ENCODE measurements at places on chromosomes 1 and 21. TPM values are rescaled to one million over a fixed set of nuclear protein-coding genes. Genes with fewer than 3 reads are reported as not detected.

- no peak for DNase-seq
These were observed 84.6 kb downstream of the LRRIQ3 start for GRCh38 chr1:74113333-74113732.

DNA sequence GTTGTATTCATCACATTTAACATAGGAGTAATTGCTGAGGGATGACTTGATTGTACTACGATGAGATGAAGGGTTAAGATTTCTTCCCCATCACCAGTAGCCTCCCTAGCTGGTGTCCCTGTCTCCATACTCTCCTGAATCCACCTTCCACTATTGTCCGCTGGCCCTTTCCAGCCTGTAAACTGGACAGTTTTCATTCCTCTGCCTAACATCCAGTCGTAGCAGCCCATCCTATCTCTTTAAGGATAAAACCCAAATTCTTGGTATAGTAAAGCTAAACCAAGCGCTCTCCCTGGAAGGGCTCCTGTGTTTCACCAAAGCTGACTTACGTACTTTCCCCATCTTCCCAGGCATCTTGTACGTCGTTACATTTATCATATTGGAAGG lies 670 bp downstream of the COX20 start:
- peak; percentile 29 for DNase-seq

TSPAN1 gene
- 114 TPM for total RNA-seq

DNA sequence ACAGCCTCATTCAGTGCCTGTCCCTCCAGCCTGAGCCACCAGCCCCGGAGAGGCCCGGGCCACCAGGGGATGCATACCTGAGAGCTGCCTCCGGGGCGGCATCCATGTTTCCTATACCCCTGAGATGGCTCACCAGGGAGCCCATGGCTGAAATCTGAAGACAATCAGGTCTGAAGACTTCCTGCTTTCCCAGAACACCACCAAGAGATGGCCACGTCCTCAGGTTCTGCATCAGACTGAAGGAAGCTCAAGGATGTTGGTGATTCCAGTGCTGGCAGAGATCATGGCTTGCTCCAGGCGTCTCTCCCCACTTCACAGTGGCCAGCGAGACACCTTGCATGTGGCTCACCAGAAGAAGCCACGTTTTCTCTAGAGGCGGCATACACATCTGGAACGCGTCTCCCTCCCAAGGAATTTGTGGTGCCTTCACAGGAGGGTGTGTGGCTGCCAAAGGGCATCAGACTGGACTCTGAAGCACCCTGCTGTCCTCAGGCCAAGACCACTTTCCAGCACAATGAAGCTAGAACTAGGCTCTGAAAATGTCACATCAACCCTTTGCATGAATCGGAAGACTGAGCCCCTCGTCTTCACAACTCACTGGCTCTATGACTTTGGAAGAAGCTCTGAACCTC lies 170.7 kb upstream of the IRF2BP2 start:
- no peak for DNase-seq

DNA sequence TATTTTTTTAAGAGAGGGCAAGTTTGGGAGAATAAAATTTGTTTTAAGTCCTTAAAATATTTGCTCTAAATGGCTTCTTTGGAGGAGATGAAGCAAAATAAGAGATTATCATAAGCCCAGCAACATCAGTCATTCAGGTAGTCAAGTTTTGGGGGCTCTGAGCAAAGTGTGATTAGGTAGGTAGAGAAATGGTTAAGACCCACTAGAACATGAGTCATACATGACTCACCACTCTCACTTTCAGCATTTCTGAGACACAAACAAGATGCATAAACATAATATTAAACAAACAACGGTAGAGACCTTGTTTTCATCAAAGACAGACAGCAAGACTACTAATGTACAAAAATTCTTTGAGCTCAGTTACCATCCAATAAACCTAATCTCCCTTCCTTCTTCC lies 272.2 kb downstream of the LMO4 start:
- peak; percentile 53 for DNase-seq

GRCh38 chr1:41695118-41695745 lies 210.7 kb upstream of the EDN2 start:
- DNase-seq, result no peak

GRCh38 chr21:42739061-42739931 lies 85.9 kb downstream of the PDE9A start:
- no peak for DNase-seq

DNA sequence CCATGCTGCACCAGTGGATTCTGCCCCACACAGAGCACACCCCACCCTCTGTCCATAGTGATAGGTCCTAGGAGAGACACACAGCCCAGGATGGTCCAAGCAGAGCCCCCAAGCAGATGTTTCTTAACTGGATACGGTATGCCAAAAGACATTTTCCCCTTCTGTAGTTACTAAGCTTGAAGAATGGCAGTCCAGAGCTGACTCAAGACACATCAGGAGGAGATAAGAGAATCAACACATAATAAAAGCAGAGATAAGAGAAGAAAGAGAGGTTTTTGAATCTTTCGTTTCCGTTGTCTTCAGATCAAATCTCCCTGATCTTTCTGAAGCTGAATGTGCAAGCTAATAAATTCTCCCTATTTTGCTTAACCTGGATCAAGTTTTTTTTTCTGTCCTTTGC lies 21.8 kb upstream of the CASQ2 start:
- DNase-seq, result no peak

DNA sequence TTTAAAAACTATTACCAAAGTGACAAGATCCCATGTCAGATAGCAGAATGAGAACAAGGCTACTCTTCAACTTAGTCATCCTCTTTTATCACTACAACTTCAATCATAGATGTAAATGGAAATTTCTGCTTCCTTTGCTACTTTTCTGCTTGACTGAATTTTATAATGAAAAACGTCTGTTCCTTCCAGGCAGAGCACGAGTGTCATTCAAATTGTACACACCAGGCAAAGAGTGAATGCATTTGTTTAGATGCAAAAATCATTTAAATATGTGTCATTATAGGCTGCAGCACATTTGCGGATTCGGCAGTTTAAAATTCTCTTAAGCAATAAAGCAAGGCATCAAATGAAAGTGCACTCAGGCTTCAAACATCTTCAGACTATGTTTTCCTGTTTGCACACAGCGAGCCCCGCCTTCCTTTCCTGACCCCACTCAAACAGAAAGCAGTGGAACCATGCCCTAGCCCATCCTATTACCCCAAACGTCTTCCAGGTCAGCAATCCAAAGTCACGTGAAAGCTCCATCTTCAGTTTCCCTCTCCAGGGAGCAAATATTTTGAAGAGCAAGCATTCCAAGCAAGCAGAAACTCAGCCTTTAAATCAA lies 99.6 kb downstream of the APP start:
- peak; percentile 59 for DNase-seq

- no peak for DNase-seq
These were observed 559.5 kb upstream of the CHRM3 start for GRCh38 chr1:238826891-238827290.

MXRA8 gene
- total RNA-seq, result 24.7 TPM

DNA sequence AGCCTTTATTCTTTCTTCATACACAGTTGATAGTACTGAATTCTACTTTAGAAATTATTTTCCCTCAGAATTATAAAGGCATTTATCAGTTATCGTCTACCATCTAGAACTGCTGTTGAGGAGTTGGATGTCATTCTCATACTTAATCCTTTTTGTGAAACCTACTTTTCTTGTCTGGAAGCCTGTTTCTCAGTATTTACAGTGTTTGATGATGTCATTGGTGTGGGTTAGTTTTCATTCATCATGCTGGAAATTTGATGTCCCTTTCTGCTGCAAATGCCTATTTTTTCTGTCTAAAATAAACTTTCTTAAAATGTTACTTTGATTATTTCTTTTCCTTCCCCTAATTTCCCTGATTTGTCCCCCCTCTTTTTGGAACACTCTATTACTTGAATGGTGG lies 22.8 kb upstream of the ZNF281 start:
- DNase-seq, result no peak

E2F2 gene
- total RNA-seq, result 0.15 TPM

SKI gene
- total RNA-seq, result 34.8 TPM

GRCh38 chr1:116942344-116942743 lies 32.6 kb downstream of the PTGFRN start:
- DNase-seq, result no peak

DNA sequence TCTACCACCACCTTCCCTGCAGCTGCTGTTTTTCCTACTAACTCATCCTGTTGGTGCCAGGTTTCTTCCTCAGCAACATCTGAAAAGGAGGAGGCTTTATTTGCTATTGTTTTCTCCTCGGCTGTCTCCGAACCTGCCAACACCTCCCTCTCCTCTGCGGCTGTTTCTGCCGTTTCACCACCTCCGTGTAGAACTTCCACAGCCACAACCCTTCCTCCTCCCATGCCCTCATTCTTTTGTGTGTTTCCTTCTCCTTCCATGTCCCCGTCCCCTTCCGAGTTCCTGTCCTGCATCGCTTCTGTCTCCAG lies 59.0 kb upstream of the LRRC53 start:
- no peak for DNase-seq

VTCN1 gene
- 16.3 TPM for total RNA-seq

- DNase-seq, result peak; percentile 98
These were observed 4.1 kb downstream of the PYCR2 start for GRCh38 chr1:225919906-225920305.

GRCh38 chr21:44876849-44877575 lies 3.5 kb upstream of the PTTG1IP start:
- DNase-seq, result no peak

- no peak for DNase-seq
These were observed 60.5 kb upstream of the ANGPTL3 start for GRCh38 chr1:62536865-62537264.

- DNase-seq, result no peak
These were observed 19.6 kb upstream of the TARBP1 start for GRCh38 chr1:234498448-234499118.

GRCh38 chr1:153978274-153978909 lies 918 bp upstream of the JTB start:
- no peak for DNase-seq

ANGPTL1 gene
- total RNA-seq, result not detected

DNA sequence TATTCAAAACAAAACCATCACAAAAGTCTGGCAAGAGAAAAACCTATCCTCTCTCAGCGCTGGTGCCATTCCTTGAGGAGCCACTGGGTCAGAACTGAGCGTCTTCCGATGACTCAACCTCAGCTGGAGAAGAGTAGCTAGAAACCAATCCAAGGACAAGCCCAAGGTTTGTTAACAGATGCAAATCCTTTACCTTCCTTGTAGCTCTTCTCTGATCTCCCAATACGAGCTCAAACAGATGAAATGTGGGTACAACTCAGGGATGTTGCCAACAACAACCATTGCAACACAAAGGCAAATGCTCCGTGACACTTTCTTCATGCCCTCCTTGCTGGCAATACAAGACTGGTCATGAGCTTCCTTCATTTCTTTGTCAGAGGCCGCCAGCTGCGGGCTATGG lies 337.1 kb downstream of the SIPA1L2 start:
- DNase-seq, result no peak

- DNase-seq, result no peak
These were observed 37.6 kb downstream of the KIAA1614 start for GRCh38 chr1:180950321-180950720.

GRCh38 chr1:210527091-210527490 lies 198.4 kb downstream of the HHAT start:
- peak; percentile 44 for DNase-seq

GRCh38 chr1:101142244-101142643 lies 94.6 kb upstream of the S1PR1 start:
- DNase-seq, result no peak

CCDC181 gene
- 3.8 TPM for total RNA-seq

DNA sequence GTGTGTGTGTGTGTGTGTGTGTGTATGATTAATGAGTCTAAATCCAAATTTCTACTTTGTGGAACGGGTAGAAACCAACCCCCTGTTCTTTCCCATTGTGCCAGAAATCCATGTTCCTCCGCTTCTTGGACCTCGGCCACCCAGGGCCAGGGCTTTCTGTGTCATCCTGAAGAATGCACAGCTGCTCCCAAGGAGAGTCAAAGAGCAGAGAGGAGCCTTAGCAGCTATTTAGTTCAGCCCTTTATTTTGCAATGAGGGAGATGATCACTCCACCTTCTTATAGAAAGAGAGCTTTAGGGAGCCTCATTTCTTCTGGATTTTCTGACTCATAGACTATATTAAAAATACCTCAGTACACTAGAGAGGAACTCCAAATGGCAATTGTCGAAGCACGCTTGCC lies 489.3 kb upstream of the VAMP3 start:
- no peak for DNase-seq

DNA sequence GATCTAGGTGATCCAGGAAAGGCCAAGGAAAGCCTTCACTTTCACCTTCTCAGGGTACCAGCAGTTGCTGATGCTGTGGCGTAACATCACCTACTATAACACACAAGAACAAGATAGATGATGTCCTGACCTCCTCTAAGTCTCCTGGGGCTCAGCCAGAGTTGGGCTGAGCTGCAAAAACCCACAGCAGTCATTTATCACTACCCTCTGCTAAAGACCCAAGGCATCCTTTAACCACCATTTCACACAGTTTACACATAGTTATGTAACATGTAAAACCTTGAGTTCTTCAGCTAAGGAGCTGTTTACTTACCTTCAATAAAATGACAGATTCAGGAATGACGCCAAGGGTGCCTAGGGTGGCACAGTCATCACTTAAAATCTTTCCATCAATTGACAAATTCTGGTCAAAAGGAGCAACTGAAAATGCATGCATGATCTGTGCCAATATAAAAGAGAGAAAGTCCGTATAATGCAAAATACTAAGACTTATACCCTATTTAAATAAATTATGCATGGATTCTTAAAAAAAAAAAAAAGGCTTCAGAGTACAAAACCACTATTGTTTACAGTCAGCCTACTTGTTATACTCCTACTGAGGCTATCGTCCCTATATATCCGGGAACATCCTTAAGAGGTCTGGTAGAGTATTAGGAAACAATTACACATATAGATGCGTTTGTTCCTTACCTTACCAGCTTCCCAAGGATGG lies 20.7 kb upstream of the RAP1GAP start:
- DNase-seq, result no peak

GRCh38 chr1:6579374-6580118 lies at the start of gene ZBTB48:
TSS of gene ZBTB48 (plus strand) at chr1:6579994. CDS start at chr1:6580610, 616 bp downstream.
- DNase-seq, result peak; percentile 91

DNA sequence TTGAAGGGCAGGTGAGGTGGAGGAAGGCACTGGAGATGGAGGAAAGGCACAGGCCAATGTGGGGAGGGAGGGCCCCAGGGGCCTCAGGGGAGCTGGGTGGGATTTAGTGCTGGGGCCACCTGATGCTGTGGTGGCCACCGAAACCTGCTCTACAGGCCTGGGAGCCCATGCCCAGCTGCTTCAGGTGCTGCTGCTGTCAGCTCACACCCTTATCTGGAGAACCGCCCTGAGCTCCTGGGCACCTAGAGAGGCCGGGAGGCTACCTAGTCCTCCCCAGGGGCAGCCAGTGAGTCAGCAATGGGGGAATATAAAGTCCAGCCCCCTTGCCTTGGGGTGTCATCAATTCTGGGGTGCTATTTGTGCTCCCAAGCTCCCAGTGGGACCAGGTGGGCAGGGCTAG lies 12.2 kb downstream of the FAM131C start:
- DNase-seq, result no peak
